ENCODE measurements at places on chromosomes 3 and 15.
A peak's percentile ranks its signal among the peaks of the same experiment; 100 is the strongest.

- no peak for DNase-seq
These were observed 16.1 kb upstream of the TATDN2 start for GRCh38 chr3:10232137-10232536.

DNA sequence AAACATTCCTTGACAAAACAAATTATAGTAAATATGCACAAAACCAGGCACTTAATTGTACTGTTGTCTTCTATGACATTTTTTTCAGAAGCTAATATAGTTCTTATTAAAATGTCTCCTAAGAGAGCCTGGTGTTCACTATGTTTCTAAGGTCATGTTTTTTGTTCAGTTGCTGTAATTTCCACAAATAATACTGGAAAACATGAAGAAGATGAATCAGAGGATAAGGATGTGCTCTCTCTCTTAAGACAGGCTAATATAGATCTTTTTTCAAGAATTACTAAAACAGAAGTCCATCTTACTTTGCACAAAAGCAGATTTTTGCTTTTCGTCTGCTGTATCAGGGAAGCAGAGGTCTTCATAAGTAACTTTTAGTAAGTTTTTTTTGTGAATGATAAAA is 823.0 kb upstream of the NECTIN3 start:
- DNase-seq: no peak

- no peak for DNase-seq
These were observed 429.8 kb downstream of the EPHB1 start for GRCh38 chr3:135224815-135225362.

GRCh38 chr3:30605706-30606300 is 598 bp upstream of the TGFBR2 start:
- no peak for DNase-seq

DNA sequence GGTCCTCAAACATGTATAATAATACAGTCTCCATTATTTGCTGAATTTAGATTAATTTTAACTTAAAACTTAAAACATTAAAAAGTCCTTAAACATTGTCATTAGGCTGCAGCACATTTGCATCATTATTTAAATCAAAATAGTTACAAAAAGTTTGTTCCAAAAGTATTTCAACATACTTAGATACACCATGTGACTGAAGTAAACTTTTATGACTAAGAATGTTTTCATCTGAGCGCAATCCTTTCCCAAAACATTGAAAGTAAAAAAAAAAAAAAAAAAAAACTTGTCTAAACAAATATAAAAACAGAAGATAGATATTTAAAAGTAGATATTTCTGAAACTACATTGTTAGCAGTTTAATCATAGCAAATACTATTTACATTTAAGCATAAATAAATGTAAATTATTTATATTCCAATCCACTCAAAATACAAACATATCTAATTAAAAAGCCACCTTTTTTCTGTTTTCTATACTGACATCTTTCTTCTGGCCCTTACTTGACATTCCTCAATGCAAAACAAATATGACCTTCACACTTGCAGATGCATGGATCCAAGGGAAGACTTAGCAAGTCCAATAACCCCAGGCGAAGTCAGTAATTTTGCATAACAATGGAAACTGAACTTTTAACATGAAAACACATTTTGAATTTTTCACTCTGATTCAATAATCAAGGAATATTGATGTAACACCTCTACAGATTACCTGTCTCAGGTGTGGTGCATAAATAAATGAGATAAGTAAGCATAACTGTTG is 10.3 kb downstream of the FAM227B start:
- no peak for DNase-seq

- DNase-seq: no peak
These were observed 614.8 kb downstream of the ZIC1 start for GRCh38 chr3:148023994-148024393.

DNA sequence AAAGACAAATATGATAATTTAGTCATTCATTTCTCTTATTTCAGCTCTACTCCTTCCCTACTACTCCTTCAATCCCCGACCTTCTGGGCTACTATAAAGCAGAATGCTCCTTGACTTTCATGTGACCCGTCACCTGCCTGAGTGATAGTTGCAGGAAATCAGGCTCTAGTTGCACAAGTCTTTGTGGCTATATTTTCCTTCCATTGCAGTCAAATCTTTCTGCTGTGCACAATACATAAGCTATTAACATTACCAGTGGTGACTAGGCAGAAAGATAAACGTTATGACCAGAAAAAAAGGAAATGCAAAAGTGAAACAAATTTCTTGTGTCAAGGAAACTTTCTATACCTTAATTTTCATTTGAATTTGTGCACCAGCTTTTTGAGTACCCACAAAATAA is 2.3 kb downstream of the SUCNR1 start:
- DNase-seq: no peak

GRCh38 chr15:56978898-56979662 is 60.6 kb downstream of the TCF12 start:
- DNase-seq: no peak

DNA sequence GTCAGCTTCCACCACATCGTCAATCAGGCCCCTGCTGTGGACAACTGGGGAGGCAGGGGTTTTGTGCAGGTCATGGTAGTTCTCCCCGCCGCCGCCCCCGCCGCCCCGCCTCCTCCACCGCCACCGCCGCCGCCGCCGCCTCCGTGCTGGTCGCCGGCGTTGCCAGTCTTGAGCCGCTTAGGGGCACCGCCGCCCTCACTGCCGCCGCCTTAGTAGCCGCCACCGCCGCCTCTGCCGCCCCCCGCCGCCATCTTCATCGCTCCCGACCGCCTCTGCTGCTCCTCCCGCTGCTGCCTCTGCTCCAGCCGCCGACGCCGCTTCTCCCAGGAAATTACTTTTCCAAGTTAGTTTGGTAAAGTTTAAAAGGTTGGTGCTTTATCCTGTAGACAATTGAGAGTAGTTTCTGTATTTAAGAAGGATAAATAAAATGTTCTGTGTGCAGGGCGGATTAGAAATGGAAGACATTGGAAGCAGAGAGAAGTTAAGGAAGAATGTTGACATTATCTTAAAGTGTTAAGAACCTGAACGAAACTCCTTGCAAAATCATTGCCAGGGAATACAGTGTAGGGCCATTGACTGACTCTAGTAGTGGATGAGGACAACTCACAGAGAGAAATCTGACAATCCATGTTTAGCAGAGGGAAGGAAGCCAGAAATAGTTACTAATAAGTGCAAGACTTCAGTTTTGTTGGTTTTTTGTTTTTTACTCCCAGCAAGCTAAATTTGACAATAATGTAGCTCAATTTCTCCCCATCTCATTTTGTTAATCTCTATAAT is 53.0 kb upstream of the GOLGA8A start:
- no peak for DNase-seq

- no peak for DNase-seq
These were observed 183.2 kb downstream of the CACNA2D3 start for GRCh38 chr3:54305409-54306099.

GRCh38 chr15:45539680-45540079 is 17.1 kb upstream of the SLC30A4 start:
- DNase-seq: no peak

GRCh38 chr3:151625086-151625485 is 108.6 kb upstream of the AADACL2 start:
- DNase-seq: peak; percentile 15

DNA sequence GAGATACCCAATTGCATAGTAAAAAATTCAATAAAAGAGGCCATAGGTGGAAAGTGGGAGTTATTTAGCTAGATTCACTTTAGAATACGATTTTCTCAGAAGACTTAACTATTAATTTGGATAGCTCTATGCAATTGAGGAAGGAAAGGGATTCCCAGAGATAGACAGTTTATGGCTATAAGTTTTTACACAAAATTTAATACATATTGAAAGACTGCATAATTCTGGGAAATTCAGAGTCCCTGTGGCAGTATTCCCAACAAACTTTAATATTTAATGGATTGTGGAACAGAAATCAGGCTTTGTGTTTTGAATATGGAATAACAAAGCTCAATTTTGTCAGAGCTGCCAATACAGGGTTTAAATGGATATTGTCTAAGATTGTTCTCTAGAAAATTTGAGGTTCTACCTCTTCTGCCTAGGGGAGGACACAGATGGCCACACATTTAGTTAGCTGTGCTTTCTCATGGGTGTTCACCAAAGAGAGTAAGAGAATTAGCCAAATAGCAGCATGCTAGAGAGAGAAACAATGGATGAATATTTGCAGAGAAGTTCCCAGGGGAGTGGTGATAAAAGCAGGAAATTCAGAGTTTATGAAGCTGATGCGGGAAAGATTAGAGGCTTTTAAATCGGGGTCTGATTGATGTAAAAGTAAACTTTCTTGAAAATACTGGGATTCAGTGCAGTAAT is 8.5 kb downstream of the ISL2 start:
- no peak for DNase-seq

- no peak for DNase-seq
These were observed 18.6 kb downstream of the WHAMM start for GRCh38 chr15:82828075-82828474.

DNA sequence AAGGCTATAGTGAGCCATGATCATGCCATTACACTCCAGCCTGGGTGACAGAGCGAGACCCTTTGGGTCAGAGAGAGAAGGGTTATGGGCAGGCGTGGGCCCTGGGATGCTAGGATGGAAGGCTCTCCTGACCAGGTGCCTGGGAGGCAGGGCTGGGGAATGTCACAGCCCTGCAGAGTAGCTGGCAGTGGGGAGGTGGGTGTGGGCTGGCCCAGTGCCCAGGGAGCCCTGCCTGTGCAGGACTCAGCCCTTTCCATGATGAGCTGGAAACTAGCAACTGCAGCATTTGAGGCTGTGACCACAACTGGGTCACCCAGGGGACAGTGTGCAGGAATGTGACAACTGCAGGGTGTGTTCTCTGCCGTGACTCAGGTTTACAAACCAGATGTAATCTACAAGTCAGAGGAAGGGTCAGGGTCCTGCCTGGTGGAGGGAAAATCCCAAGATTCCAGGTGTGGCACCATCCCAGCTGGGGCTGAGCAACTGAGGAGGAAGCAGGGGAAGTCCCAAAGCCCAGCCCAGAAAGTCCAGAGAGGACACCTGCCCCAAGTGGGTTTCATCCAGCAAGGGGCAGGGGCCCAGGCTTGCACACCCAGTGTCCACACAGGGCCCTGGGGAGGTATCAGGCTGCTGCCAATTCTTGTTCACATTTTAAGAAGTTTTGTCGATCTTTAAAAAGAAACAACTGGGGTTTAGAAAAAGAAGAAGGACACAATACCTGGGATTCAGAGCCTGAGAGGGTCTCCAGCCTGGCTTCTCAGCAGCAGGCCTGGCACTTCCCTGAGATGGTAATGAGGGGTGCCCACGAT is 45.5 kb downstream of the SLC28A1 start:
- no peak for DNase-seq

DNA sequence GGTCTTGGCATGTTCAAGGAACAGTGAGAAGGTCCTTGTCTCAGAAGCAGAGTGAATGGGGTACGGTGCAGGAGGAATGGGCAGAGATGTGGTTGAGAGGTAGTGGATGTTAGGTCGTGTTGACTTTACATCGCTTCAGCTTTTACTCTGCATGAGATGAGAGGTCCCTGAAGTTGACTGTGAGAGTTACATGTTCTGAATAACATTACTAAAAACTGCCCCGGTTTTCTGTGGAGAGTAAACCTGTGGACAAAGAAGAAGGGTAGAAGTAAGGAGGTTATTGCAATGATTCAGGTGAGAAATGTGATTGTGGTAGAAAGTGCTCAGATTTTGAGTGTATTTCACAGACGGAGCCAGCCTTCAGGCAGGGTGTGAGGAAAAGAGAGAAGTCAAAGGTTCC is 105.6 kb downstream of the ARNT2 start:
- no peak for DNase-seq

DNA sequence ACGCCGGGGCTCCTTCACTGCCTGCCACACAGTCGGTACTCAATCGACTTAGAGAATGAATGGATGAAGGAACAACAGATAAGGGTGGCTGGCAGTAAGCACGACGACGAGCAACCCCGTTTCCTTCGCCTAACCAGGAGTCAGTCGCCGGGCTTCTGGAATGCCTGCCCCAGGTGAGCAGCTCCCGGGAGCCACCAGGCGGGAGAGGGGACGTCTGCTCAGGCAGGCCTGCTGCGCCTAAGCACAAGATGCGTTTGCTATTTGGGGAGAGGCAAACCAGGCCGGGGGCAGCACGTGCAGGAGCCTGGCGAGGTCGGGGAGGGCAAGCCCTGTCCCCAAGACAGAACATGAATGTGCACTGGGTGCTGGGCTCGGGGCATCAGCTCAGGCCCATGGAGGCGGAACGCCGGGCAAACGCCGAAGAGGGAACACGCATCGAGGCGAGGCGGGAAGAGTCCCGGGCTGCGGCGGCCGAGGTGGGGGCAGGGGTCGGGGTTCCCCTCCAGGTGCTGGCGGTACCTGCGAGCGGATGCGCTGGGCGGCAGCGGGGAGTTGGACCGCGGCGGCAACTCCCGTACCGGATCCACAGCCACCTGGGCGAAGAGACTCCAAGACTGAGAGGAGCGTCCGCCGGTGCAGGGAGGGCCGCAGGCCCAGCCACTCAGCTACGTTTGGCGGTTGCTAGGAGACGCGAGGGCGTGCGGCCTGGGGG is at the start of gene CFAP92:
Gene CFAP92, minus strand, starts transcription at position 616 of the 712 bp plus-strand sequence. CDS start 772 bp downstream, outside the sequence.
- peak; percentile 94 for DNase-seq

DNA sequence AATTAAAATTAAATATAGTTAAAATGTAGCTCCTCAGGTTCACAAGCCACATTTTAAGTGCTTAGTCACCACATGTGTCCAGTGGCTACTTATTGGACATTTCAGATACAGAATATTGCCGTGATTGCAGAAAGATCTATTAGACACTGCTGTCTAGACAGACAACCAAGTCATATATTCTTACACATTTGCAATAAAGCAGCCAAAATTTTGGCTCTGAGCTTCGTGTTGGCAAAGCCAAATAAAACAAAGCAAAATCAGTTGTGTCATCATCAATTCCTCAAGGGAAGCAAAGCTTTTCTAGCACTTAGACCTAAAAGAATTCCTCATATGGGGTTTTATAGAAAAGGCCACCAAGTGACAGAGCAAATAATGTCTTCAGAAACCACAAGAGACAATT is 193.1 kb upstream of the LPP start:
- no peak for DNase-seq

GRCh38 chr3:73616056-73616455 is 8.7 kb downstream of the PDZRN3 start:
- no peak for DNase-seq

GRCh38 chr15:96135166-96136093 is 195.1 kb upstream of the NR2F2 start:
- no peak for DNase-seq

- no peak for DNase-seq
These were observed 7.0 kb upstream of the UBE2Q2 start for GRCh38 chr15:75835990-75836958.

- no peak for DNase-seq
These were observed 37.2 kb downstream of the HMG20A start for GRCh38 chr15:77457905-77458265.

GRCh38 chr3:174158674-174159073 is 700.5 kb upstream of the NAALADL2 start:
- no peak for DNase-seq

GRCh38 chr3:155500194-155500818 is 206.8 kb upstream of the STRIT1 start:
- peak; percentile 62 for DNase-seq

GRCh38 chr3:48950051-48950450 is 31.4 kb downstream of the ARIH2 start:
- no peak for DNase-seq

GRCh38 chr3:104909721-104910120 is 457.0 kb upstream of the ALCAM start:
- no peak for DNase-seq

- no peak for DNase-seq
These were observed 91.5 kb upstream of the ACP3 start for GRCh38 chr3:132225664-132226063.

Data from spinal cord (tissue), 10 donors.